ENCODE measurements at places on chromosomes 4 and X.

GRCh38 chr4:123233136-123233768 is 163.3 kb upstream of the SPRY1 start:
- DNase-seq = peak; percentile 38

- DNase-seq = no peak
Observed at GRCh38 chrX:115579327-115579726, 18.4 kb downstream of the PLS3 start.

GRCh38 chr4:2842687-2843262 is 869 bp upstream of the ADD1 start:
- DNase-seq = peak; percentile 31

DNA sequence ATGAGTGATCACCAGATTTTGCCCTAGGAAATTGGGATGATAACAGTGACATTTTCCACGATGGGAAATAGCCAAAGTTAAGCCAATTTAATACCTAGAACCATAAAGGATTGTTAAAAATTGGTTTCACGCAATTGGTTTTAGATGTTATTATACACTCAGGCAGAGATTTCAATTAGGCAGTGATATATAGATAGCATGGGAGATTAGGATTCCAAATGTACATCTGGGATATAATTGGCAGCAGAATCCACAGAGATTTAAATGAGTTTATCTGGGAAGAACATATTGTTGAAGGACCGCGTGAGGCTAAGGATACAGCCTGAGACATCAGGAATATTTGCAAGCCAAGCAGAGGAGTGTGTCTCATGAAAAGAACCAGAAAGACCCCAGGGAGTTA is 351.6 kb downstream of the GPM6A start:
- DNase-seq = no peak

- DNase-seq = no peak
Observed at GRCh38 chr4:177485528-177485927, 43.3 kb upstream of the AGA start.

DNA sequence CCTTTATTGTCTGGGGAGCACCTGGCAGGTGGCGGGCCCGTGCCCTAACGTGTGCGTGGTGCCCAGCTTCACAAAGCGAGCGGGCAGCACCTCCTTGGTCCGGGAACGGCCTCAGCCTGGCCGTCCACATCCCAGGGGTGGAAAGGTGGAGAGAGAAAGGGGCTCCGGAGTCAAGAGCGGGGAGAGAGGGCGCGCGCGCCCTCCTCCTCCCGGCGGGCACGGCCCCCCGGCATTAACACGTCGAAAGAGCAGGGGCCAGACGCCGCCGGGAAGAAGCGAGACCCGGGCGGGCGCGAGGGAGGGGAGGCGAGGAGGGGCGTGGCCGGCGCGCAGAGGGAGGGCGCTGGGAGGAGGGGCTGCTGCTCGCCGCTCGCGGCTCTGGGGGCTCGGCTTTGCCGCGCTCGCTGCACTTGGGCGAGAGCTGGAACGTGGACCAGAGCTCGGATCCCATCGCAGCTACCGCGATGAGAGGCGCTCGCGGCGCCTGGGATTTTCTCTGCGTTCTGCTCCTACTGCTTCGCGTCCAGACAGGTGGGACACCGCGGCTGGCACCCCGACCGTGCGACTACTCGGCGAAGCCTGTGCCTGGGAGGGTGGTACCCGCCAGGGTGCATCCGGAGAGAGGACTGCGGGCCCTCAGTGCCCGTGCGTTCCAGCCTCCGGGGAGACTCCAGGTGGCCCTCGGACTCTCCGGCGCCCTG is at the start of gene KIT:
TSS of gene KIT (plus strand) at position 407 of the 701 bp plus-strand sequence. CDS start at position 465, 58 bp downstream.
- no peak for DNase-seq

- DNase-seq = no peak
Observed at GRCh38 chr4:24328310-24328709, 256.0 kb downstream of the DHX15 start.

- DNase-seq = no peak
Observed at GRCh38 chr4:2390784-2391421, 27.5 kb downstream of the ZFYVE28 start.

- DNase-seq = no peak
Observed at GRCh38 chrX:24298191-24298590, 15.7 kb downstream of the SUPT20HL2 start.

DNA sequence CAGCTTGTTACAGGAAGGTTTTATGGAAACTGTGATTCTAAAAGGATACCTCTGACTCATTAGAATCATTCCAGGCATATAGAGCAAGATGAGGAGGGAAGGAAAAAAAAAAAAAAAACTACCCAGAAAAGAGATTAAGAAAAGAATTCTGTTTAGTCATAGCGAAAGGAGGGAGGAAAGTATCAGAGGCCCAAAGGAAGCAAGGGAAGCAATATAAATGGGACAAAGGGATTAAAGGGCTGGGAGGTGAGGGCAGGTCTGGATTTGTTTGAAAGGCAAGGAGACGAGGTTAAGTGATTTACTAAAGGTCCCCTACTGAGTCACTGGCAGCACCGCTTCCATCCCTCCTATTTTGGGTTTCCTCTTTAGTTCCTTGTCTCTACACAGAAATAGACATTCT is 88.6 kb upstream of the IL1RAPL1 start:
- DNase-seq = no peak

- DNase-seq = no peak
Observed at GRCh38 chr4:98661371-98662054, 3.1 kb upstream of the TSPAN5 start.

DNA sequence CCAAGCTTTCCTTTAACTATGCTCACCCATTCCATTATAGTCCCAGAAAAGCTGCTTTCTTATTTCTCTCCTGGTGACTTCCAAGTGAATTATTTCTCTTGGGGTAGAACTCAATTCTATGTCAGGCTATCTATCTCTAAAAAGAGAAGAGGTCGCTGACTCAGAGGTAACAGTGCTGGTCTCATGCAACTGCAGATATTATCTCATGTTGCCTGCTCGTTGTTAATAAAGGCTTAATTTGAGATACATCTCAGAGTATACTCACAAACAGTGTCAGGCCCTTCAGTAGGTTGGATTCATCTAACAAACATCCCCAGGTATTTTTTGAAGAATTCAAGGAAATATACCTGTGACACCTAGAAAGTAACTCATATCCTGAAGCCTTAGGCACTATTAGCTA is 2.7 kb downstream of the TMEM154 start:
- no peak for DNase-seq

DNA sequence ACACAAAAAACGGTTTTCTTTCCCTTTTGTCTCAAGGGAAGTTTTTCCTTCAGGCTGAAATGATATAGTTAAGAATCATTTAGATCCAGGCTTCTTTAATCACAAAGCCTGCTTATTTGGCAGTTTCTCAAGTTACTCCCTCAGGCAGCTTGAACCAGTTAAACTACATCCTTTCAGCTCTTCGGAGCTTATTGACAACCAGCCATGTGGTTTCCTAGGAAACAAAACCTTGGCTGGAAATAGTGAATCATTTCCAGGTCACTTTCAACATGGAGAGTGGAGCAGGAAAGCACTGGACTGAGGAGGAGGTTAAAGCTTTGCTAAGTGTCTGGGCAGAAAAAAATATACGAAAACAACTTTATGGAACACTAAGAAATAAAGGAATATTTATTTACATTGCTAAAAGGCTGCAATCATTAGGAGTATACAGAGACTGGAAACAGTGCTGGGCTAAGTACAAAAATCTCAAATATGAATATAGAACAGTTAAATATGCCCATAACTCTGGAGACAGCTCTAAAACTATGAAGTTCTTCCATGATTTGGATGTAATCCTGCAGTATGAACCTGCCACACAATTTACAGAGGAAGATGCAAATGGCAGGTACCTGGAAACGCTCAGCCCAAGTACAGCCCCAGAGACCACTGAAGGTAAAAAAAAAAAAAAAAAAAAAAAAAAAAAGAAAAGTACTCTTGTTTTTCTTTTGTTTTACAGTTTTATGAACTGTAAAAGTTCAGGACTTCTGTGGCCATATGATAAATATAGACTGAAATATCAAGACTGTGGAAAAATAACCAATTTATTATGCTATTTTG is 23.2 kb upstream of the AASDH start:
- no peak for DNase-seq

DNA sequence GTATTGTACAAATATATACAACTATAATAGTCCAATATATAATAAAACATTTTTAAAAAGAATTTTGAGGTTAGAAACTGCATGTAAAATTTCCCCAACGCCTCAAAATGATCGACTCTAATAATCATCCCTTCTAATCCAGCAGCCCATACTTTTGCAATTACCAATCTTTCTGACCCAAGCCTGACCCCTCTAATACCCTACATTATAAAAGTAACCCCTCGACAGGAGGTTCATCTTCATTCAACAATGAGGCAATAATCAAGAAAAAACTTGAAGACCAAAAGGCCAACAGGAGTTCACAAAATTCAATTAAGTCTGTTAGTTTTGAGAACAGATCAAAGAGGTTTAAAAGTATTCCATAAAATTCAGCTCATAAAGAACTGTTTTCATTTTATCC is 393.5 kb downstream of the GPM6A start:
- no peak for DNase-seq

DNA sequence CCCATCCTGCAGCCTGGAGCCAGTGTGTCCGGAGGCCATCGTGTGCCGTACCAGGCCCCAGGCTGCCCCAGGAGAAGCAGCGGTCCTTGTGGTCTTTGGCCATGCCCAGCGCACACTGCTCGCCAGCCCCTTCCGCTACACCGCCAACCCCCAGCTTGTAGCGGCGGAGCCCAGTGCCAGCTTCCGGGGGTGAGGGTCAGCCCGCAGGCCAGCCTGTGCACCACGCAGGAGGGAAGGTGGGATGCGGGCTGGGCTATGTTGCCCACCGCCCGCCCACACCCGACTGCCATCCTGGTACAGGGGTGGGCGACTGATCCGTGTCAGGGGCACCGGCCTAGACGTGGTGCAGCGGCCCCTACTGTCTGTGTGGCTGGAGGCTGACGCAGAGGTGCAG is 7.6 kb upstream of the SRPK3 start:
- DNase-seq = no peak

GRCh38 chr4:98720871-98721480 is 62.6 kb upstream of the TSPAN5 start:
- DNase-seq = no peak

DNA sequence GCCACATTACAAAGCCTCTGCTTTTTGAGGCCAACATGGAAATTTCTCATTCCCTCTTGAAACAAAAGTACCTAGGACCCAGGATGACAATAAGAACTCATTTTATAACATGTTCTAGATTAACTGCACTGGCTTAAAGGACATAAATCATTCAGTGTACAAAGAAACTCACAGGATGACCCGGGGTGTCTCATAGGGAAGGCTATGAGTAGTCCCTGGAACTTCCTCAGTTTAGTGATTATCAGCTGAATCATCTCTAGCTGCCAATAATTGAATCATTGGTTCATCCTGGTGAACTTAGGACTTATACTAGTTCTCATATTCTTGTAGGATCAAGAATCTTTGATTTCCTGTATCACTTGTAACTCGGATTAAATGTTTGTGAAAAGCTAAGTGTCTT is 95.8 kb upstream of the WDR1 start:
- no peak for DNase-seq

GRCh38 chrX:19746919-19747651 is 140.3 kb downstream of the SH3KBP1 start:
- no peak for DNase-seq

DNA sequence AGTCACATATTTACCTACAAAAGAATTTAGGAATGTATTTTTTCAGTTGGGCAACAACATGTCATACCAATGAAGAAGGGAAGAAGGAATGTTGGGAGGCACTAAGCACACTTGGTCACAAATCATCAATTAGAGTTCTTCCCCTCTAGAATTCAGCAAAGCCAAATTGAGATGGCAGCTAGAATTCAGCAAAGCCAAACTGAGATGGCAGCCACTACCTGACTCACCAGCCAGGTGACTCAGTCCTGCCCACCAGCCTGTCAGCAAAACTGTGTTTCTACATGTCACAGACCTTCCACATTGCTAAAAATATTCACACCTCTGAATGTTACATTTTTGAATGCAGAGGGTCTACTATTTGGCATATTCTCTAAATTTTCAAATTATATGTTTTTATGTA is 63.2 kb upstream of the NOCT start:
- DNase-seq = peak; percentile 24

GRCh38 chr4:55029321-55029720 is 96.1 kb downstream of the KDR start:
- DNase-seq = no peak

- DNase-seq = no peak
Observed at GRCh38 chr4:47145630-47146029, 114.3 kb downstream of the GABRB1 start.

- no peak for DNase-seq
Observed at GRCh38 chrX:133771086-133771646, 214.2 kb downstream of the GPC3 start.

DNA sequence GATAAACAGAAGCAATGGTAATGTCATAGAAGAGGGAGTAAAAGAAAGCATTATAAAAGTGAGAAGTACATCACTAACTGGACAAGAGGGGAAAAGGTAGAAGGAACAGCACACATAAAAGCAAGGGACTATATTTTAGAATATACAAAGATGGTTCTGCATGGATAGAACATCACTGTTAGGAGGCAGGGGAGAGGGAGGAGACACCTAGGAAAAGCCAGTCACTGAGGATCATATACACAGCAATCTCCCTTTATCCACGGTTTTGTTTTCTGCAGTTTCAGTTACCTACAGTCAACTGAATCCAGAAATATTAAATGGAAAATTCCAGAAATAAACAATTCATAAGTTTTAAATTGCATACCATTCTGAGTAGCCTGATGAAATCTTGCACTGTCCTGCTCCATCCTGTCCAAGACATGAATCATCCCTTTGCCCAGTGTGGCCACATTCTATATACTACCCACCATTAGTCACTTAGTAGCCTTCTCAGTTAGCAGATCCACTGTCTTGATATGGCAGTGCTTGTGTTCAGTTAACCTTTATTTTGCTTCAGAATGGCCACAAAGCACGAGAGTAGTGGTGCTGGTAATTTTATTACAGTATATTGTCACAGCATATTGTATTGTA is 74.2 kb downstream of the PPA2 start:
- no peak for DNase-seq

- DNase-seq = no peak
Observed at GRCh38 chr4:148278310-148278709, 163.9 kb downstream of the NR3C2 start.

DNA sequence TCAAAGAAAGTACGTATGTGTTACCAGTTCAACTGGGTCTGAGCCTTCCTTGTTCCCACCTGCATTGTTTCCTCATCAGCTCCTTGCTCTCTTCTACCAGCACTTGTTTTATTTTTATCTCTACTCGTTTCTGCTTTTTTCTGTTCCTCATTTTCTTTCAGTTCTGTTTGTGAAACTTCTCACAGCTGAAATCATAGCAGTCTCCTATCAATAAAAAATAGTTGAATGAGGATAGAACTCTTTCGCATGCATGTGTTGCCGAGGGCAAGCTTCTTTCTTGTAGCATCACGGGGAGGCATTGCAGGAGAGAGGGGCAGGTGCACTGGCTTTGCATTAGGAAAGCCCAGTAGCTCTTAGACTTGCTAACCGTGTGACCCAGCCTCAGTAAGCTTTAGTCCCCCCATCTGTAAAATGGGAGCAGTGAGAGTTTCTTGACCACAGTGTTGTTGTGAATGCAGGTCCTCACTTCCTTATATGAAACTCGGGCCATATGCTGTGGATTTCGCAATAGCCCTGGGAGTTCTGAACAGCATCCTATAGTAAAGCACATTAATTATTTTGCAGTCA is 24.7 kb downstream of the OFD1 start:
- DNase-seq = peak; percentile 63
